NCI-H1436 (cell line): ENCODE measurements at places on chromosomes 11 and 22.
A peak's percentile ranks its signal among the peaks of the same experiment; 100 is the strongest.

DNA sequence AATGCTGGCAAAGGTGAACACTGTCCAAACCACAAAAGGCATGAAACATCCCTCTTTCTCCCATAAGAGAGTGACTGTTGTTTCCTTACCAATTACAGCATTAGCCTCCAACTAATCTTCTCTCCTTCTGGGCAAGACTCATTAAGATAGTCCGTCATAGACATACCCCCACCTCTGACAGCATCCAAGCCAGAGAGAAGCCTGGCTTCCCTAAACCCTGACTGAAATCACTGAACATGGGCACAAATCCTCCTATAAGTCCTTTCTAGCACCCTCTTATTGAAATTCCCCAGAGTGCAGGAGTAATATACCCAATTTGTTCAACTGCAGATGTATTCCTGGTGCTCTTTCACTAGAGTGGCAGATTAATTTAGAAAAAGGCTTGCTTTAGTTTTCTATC, 1.7 kb upstream of the RNASEH2C start:
- DNase-seq, result no peak

DNA sequence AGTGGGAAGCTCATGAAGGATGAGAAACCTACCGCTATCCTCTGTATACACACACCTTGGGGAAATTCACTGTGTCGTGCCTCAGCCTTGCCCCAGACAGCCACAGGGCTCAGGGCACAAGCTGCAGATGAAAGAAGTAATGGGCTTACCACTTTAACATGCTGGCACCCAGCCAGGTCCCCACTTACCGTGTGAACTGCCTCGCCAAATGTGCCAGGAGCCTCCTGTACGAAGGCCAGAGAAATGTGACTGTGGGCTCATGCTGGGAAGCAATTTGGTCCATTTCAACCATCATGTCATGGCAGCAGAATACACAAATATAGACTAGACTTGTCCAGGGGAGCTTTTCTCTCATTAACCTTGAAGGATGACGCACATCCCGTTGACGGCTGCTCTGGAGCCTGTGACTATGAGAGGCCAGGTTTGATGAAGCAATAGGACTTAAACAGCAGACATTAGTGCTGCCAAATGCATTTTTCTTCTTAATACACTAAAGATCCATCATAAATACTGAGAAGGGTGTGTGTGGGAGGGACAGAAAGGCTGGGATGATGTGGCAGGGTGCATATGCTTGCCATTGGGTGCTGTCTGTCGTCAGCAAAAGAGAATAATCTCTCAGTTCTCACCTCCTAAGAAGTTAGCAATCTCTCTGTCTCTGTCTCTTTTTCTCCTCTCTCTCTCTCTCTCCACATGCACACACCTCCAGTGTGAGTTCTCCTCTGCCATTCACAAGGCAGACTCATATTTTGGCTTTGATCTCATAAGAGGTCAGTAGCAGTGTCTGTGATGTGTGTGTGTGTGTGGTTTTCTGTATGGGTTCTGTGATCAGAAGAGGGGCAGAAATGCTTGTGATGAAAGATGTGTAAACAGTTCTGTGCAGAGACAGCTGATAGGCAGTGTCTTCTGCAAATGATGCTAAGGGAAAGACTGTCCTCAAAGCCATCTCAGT, 142.4 kb downstream of the KIRREL3 start:
- DNase-seq, result peak; percentile 81

GRCh38 chr11:62324731-62325556, 12.3 kb upstream of the ASRGL1 start:
- DNase-seq, result no peak

DNA sequence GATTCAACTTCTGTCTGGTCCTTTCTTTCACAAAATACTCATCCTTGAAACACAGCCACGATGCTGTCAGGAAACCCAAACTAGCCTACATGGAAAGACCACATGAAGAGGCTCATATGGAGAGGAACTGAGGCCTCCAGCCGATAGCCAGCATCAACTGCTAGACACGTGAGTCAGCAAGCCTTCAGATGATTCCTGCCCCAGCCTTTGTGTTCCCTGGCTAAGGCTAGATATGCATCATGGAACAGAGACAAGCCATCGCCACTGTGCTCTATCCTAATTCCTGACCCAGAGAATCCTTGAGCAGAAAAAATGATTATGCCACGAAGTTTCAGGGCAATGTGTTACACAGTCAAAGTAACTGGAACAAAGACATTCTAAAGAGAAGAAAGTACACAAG, 75.5 kb downstream of the ENTHD1 start:
- DNase-seq, result no peak

GRCh38 chr11:44743959-44744557, 17.3 kb downstream of the TSPAN18 start:
- no peak for DNase-seq

GRCh38 chr11:15938121-15938611, 418.2 kb downstream of the SOX6 start:
- no peak for DNase-seq

- DNase-seq, result no peak
Measured at GRCh38 chr22:48210198-48210580, 1447.7 kb downstream of the TBC1D22A start.

- no peak for DNase-seq
Measured at GRCh38 chr22:29840498-29840897, 2.4 kb upstream of the ASCC2 start.

GRCh38 chr11:128336203-128336602, 251.2 kb downstream of the ETS1 start:
- DNase-seq, result no peak

DNA sequence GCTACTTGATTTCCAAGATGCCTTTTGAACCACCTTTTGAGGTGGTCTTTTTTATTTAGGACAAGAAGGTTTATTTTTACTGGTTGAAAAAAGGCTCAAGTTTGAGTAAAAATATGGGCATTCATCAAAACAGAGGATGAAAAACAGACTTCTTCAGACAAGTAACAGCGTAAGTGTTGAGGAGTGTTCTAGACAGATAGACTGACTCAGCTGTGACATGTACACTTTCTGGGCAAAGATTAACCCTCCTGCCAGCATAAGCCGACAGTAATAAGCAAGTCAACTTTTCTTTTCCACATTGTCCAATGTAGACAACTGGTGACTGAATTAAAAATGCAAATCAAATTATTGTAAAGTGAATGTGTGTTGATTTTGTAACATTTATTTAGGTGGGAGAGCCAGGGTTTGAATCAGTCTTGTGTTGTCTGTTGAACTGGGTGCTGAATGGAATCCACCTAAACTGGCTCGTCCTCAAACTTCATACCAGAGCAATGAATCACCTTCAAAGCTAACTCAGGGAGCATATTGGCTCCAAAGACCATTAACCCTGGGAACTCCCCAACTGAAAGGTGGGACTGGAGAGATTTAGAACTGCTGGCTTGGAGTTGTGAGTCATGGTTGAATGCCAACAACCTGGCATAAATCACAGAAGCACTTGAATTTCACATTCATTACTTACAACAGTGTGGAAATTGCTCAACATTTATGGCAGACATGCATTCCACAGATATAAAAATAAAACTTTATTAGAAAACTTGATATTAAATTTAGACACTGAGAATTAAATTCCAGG, 377.0 kb downstream of the ETS1 start:
- no peak for DNase-seq

DNA sequence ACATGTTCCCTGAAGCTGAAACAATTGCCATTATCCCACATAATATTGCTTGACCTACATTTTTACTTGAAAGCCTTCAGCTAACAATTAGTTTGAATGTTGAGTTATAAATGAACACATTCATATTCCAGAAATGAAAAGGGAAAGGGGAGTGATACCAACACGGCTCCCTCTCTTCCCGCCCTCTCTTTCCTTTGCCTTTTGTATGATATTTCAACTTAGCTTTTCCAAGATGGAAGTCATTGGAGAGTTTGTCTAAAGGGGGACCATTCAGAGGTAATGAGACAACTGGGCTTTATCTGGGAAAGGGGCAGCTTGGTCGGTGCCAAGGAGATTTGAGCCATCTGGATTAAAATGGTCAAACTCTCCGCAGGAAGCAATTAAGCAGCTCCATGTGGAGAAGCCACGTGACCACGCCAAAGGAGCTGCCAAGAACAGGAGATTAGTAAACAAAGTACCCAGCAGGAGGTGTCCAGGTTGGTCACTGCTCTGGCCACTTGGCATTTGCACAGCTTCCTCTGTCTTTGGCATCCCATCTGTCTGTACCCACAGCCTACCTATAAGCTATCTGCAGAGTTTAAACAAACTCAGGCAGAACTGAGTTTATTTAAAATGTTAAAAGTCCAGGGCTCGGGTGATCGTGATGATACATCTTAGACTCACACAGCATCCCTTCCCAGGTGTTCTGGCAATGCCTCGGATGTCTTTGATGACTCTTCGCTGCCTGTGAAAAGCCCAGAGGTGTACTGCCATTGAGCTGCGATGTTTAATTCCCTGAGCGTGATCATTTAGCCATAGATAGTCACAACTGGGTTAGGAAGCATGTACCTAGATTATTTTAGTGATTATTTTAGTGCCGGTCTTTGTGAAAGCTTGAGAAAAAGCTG, 735.9 kb downstream of the NTM start:
- DNase-seq, result no peak

- no peak for DNase-seq
Measured at GRCh38 chr22:28025333-28025732, 106.3 kb upstream of the PITPNB start.

- no peak for DNase-seq
Measured at GRCh38 chr11:121471167-121471566, 18.4 kb upstream of the SORL1-AS1 start.

DNA sequence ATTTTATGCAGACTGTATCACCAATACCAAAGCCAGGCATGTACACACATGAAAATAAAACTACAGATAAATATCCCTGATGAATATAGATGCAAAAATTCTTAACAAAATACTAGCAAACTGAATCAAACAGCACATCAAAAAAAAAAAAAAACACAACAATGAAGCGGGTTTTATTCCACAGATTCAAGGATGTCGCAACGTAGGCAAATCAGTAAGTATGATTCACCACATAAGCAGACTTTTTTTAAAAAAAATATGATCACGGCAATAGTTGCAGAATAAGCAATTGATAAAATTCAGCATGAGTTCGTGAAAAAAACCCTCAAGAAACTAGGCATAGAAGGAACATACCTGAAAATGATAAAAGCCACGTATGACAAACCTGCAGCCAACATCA, 21.3 kb downstream of the OR51F1 start:
- no peak for DNase-seq

- DNase-seq, result no peak
Measured at GRCh38 chr11:57335023-57335342, 709 bp downstream of the SSRP1 start.

GRCh38 chr22:31952094-31952401, 7.7 kb downstream of the YWHAH start:
- DNase-seq, result no peak

- no peak for DNase-seq
Measured at GRCh38 chr11:121024989-121025388, 1.1 kb downstream of the TBCEL start.

DNA sequence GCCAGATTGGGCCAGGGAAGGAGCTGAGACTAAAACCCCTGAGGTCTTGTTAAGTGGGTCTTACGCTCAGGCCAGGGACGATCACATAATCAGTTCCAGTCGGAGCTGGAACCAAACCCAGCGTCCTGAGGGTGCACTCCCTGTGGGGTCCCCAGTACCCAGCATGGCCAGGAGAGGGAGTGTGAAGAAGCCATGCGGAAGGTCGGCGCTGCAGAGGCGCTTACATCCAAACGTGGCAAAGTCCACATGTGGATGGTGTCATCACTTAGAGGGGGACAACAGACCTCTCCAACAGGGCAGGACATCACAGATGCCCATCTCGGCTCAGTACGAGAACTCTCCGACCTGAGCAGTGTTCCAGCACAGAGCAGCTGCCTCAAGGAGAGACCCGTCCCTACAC, 8.3 kb downstream of the ATP5MGL start:
- DNase-seq, result no peak

DNA sequence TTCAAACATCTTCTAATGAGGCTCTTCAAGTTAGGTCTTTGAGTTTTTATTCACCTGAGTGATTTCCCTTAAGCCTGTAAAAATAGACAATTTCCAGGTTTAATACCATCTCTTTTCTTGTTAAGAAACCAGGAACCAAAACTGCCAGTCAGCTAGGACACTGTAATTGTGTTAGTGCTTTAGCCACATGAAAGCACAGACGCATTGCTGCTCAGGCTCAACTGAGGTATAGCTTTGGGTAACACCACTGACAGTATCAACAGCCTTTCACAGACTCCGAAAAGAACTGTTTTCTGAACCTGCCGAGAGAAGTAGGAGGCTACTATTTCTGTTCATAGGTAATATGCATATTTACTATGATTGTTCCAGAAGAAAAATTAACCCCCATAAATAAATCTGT, 768.7 kb downstream of the ETS1 start:
- DNase-seq, result no peak

GRCh38 chr11:103476874-103477273, 367.6 kb downstream of the DYNC2H1 start:
- DNase-seq, result no peak

GRCh38 chr11:705646-706438, at the start of gene EPS8L2:
Gene EPS8L2 (plus strand): TSS chr11:706231. CDS start chr11:709408, 3,177 bp downstream.
- DNase-seq, result no peak

DNA sequence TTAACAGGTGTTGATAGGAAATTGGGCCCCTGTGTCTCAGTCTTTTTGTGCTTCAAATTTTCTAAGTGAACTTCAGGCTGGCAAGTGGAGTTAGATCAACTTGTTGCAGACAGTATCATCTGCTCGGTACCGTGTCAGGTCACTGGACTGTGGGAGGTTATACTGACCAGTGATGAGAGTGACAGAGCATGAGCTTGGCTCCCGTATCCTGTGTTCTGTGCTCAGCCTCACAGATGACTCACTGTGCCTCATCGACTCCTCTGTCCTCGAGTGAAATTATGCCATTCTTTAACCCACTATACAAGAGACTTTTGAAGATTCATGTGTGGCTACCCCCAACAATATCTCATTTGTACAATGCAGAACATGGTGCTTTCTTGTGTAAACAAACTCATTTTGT, 7.9 kb downstream of the GRAP2 start:
- no peak for DNase-seq

DNA sequence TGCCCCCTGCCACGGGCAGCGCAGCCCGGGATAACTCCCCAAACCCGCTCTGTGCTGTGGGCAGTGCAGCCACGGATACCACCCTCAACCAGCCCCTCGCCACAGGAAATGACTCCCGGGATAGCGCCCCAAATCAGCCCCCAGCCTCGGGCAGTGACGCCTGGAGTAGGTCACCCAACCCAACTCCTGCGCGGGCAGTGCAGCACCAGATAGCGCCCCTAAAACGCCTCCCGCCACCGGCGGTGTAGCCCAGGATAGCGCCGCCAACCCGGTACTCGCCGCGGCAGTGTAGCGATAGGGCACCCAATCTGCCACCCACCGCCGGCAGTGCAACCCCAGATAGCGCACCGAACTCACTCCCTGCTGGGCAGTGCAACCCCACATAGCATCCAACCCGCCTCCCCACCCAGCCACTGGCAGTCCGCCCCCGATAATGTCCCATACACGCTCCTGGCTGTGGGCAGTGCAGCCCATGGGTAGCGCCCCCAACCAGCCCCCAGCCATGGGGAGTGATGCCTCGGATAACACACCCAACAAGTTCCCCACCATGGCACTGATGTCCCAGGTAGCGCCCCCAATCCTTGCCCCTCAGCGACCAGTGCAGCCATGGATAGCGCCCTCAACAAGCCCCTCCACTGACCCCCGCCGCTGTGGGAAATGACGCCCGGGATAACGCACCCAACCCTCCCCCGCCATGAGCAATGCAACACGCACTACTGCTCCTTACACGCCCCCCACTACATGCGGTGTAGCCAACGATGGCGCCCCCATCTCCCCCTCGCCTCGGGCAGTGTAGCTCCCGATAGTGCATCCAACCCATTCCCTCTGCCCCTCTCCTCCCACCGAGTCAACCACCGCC, 1.5 kb downstream of the RFPL2 start:
- DNase-seq, result no peak

- DNase-seq, result peak; percentile 6
Measured at GRCh38 chr22:21013657-21014201, 1.2 kb upstream of the P2RX6 start.

GRCh38 chr22:42368379-42369249, 63.6 kb downstream of the NFAM1 start:
- DNase-seq, result no peak
